Activated CD4-positive, alpha-beta memory T cell treated with anti-CD3 and anti-CD28 coated beads for 36 hours (primary cell): ENCODE measurements at places on chromosomes 5 and 9.

- no peak for DNase-seq
These were observed 63.9 kb downstream of the PRRT1B start for GRCh38 chr9:131609099-131609830.

DNA sequence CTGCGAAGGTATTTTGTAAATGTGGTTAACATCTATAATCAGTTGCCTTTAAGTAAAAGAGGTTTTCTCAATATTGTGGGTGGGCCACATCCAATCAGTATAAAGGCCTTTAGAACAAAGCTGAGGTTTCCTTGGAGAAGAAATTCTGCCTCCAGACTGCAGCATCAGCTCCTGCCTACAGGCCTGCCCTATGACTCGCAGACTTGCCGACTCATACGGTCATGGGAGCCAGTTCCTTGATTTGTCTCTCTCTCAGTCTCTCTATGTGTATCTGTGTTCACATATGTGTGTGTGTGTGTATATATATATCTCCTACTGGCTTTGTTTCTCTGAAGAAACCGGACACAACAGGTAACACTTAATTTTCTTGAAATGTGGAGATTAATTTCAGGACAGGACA lies 45.3 kb downstream of the SLC36A1 start:
- DNase-seq: peak; percentile 40

GRCh38 chr9:114738581-114739316 lies 56.8 kb upstream of the TEX48 start:
- peak; percentile 81 for DNase-seq

DNA sequence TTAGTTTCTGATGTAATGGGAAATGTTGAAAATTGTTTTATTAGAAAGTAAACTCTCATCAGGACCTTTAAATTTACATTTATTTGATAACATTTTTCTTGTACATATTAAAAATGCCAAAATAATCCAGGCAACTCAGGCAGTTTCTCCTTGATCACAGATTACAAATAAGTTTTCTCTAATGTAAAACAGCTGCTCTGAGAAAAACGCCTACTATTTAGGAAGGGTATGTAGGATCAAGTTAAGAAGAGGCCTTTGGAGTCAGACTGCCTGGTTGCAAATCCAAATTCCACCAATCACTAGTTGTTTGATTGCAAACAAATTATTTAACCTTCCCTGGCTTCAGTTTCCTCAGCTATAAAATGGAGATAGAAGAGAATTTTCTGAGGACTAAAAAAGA lies 610.8 kb downstream of the PDE4D start:
- no peak for DNase-seq

DNA sequence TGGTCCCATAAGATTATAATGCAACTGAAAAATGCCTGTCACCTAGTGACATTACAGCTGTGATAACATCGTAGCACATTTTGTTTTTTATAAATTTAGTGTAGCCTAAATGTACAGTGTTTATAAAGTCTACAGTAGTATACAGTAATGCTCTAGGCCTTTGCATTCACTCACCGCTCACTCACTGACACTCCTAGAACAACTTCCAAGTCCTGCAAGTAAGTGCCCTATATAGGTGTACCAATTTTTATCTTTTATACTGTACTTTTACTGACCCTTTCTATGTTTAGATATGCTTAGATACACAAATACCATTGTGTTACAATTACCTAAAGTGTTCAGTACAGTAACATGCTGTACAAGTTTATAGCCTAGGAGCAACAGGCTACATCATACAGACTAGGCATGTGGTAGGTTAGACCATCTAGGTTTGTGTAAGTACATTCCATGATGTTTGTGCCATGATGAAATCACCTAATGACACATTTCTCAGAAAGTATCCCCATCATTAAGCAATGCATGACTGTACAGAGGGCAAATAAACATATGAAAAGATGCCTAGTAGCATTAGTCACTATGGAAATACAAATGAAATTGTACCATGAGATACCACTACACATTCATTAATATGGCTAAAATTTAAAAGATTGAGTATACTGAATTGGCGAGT lies 127.6 kb downstream of the TRPM6 start:
- DNase-seq: no peak

DNA sequence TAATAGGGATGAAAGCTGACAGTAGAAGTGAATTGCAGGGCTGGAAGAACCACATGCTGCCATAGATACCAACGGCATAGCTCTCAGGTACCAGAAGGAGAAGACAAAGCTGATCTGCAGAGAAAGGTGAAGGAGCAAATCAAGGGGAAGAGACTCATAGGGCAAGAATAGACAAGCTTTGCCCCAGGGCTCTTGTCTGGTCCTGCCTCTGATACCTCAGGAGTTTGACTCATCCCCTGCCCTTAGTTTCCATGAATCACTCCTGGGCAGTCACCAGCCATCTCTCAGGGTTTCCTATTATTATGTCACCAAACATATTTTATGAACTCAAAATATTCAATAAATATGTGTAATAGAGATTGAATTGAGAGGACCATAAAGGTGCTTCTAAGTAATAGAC lies 800.9 kb downstream of the DNAH5 start:
- DNase-seq: no peak

- no peak for DNase-seq
These were observed 124.2 kb downstream of the CDH6 start for GRCh38 chr5:31317665-31318064.

DNA sequence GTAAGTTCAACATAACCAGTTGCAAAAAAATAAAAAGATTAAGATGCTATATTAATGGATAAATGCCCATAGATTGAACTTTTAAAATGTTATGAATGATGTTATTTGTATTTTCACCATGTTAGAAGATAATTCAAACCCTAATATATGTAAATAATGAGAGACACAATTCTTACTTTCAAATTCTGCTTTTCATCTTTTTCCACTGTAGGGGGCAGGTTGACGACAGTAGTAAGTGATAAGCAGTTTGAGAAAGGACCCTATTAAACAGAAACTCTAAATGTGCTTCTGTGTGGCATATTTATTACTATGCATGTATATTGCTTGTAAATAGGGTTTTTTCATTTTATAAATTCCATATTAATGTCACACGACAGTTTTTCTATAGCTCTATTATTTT lies 591.1 kb downstream of the SEMA5A start:
- DNase-seq: no peak

DNA sequence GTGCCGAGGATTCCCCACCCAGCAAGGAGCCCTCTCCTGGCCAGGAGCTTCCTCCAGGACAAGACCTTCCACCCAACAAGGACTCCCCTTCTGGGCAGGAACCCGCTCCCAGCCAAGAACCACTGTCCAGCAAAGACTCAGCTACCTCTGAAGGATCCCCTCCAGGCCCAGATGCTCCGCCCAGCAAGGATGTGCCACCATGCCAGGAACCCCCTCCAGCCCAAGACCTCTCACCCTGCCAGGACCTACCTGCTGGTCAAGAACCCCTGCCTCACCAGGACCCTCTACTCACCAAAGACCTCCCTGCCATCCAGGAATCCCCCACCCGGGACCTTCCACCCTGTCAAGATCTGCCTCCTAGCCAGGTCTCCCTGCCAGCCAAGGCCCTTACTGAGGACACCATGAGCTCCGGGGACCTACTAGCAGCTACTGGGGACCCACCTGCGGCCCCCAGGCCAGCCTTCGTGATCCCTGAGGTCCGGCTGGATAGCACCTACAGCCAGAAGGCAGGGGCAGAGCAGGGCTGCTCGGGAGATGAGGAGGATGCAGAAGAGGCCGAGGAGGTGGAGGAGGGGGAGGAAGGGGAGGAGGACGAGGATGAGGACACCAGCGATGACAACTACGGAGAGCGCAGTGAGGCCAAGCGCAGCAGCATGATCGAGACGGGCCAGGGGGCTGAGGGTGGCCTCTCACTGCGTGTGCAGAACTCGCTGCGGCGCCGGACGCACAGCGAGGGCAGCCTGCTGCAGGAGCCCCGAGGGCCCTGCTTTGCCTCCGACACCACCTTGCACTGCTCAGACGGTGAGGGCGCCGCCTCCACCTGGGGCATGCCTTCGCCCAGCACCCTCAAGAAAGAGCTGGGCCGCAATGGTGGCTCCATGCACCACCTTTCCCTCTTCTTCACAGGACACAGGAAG lies 120.2 kb downstream of the RGS3 start:
- no peak for DNase-seq

- no peak for DNase-seq
These were observed 44.0 kb upstream of the PCA3 start for GRCh38 chr9:76720245-76720644.
